ENCODE measurements at places on chromosomes 5 and 9. TPM values are rescaled to one million over a fixed set of nuclear protein-coding genes. Genes with fewer than 3 reads are reported as not detected.

The NUP155 gene
- 41.8 TPM for total RNA-seq

- H3K27me3 ChIP-seq, result no peaks in the 10 kb centered on the region
- peaks cover 9% of the 10 kb centered on the region for H3K36me3 ChIP-seq
- no peak overlapping the region for H3K27ac ChIP-seq
- H3K4me3 ChIP-seq, result no peak overlapping the region
- DNase-seq, result peak; percentile 8
Observed at GRCh38 chr5:96997265-96997859, 61.5 kb downstream of the LNPEP start.

DNA sequence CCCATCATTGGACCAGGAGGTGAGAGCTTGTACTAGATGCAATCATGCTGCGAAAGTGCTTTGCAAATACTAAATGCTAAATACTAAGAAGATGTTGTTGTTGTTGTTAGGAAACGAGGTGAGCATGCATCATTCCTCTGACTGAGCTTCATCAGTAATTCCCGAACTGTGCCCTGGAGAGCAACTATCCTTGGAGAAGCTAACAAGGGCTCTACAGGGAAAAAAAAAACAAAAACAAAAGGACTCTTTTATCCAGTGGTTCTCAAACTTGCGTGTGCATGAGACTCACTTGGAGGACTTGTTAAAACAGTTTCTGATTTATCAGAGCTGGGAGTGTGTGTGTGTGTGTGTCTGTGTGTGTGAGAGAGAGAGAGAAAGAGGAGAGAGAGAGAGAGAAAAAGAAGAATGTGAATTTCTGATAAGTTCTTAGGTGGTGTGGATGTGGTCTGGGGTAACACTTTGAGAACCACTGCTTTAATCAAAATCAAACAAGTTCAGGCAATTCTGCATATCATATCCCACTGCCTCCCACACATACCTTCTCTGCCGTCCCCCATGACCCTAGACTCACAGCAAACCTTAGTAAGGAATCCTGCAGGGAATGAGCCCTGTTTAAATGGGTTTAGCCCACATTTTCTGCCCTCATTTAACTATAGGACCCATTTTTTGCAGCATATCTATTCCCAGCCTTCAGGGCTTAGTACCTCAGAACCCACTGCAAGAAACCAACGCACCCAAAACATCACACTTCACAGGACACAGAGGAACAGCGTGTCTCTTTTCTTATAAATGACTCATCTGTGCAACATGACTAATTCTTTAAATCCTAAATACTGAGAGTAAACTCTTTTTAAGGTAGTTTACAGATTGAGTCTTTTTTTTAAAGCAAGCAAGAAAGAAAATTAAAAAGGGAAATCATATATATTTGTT lies 48.9 kb downstream of the PDE6A start:
- H3K4me3 ChIP-seq, result peak overlapping the region; percentile 12
- H3K27me3 ChIP-seq, result peaks cover 14% of the 10 kb centered on the region
- DNase-seq, result no peak
- H3K36me3 ChIP-seq, result no peaks in the 10 kb centered on the region

The GFI1B gene
- 0.12 TPM for total RNA-seq

GRCh38 chr9:120402741-120403542 lies 177.0 kb downstream of the CDK5RAP2 start:
- H3K4me1 ChIP-seq, result peaks cover 17% of the 10 kb centered on the region
- peaks cover 18% of the 10 kb centered on the region for H3K36me3 ChIP-seq
- DNase-seq, result no peak
- no peak overlapping the region for H3K27ac ChIP-seq
- no peak overlapping the region for H3K4me3 ChIP-seq
- no peaks in the 10 kb centered on the region for H3K27me3 ChIP-seq

DNA sequence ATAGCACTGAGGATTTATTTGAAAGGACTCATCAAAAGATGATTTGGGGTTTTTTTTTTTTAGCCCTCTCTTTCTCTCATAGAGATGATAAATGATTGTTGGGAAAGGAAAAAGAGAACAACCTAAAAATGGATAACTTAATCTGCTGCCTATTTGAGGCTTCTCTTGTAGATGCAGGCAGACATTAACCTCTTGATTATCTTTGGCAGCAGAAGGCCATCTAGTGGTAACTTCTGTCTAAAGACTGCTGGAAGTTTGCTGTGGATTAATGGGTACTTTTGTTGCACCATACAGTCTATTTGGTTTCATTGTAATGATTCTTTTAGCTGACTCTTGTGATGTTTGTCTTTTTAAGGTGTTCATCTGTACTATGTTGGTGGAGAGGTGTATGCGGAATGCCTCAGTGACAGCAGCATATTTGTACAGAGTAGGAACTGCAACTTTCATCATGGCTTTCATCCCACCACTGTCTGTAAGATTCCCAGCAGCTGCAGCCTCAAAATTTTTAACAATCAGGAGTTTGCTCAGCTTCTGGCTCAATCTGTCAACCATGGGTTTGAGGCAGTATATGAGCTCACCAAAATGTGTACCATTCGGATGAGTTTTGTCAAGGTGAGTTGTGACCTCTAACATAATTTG lies 18.8 kb downstream of the SMIM32 start:
- no peaks in the 10 kb centered on the region for H3K36me3 ChIP-seq
- no peaks in the 10 kb centered on the region for H3K27me3 ChIP-seq
- no peaks in the 10 kb centered on the region for H3K4me1 ChIP-seq
- no peak overlapping the region for H3K4me3 ChIP-seq
- H3K27ac ChIP-seq, result no peak overlapping the region

GRCh38 chr9:69093471-69094103 lies 58.0 kb downstream of the FXN start:
- no peaks in the 10 kb centered on the region for H3K27me3 ChIP-seq
- no peak for DNase-seq

- DNase-seq, result peak; percentile 74
- no peaks in the 10 kb centered on the region for H3K27me3 ChIP-seq
- peak overlapping the region; percentile 97 for H3K27ac ChIP-seq
Observed at GRCh38 chr5:76542887-76543690, 80.1 kb downstream of the F2RL2 start.

DNA sequence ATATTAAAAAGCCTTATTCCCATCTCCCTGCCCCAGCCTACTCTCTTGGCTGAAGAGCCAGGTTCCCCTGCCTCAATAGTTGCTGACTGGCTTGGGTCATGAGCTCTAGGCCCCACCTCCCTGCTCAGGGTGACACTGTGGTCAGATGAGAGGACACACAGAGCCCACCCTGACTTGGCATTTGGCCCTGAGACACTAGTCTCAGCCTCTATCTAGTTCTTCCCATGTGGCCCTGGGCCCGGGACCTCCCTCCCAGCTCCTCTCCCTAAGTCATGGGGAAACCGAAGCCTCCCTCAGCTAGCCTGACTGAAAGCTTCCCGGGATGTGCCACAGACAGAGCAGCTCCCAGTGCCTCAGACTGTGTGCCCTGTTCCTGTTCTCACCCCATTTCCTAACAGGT lies 5.8 kb upstream of the MYOZ3 start:
- H3K4me1 ChIP-seq, result no peaks in the 10 kb centered on the region
- H3K27me3 ChIP-seq, result no peaks in the 10 kb centered on the region
- H3K36me3 ChIP-seq, result no peaks in the 10 kb centered on the region
- H3K4me3 ChIP-seq, result no peak overlapping the region

- no peaks in the 10 kb centered on the region for H3K27me3 ChIP-seq
- H3K4me3 ChIP-seq, result no peak overlapping the region
- peak; percentile 23 for DNase-seq
Observed at GRCh38 chr5:118791926-118792734, 196.2 kb downstream of the DTWD2 start.

DNA sequence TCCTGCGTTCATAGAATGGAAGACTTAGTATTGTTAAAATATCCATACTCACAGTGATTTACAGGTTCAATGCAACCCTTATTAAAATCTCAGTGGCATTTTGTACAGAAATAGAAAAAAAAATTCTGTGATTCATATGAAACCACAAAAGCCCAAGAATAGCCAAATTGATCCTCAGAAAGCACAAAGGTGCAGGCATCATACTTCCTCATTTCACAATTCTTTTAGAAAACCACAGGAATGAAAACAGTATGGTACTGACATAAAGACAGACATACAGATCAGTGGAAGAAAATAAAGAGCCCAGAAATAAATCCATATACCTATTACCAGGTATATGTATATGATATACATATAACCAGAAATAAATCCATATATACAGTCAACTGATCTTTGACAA lies 86.8 kb upstream of the MEGF10 start:
- H3K27ac ChIP-seq, result no peak overlapping the region
- no peak overlapping the region for H3K4me3 ChIP-seq
- H3K36me3 ChIP-seq, result peaks cover 2% of the 10 kb centered on the region
- H3K27me3 ChIP-seq, result peaks cover 8% of the 10 kb centered on the region
- no peak for DNase-seq

DNA sequence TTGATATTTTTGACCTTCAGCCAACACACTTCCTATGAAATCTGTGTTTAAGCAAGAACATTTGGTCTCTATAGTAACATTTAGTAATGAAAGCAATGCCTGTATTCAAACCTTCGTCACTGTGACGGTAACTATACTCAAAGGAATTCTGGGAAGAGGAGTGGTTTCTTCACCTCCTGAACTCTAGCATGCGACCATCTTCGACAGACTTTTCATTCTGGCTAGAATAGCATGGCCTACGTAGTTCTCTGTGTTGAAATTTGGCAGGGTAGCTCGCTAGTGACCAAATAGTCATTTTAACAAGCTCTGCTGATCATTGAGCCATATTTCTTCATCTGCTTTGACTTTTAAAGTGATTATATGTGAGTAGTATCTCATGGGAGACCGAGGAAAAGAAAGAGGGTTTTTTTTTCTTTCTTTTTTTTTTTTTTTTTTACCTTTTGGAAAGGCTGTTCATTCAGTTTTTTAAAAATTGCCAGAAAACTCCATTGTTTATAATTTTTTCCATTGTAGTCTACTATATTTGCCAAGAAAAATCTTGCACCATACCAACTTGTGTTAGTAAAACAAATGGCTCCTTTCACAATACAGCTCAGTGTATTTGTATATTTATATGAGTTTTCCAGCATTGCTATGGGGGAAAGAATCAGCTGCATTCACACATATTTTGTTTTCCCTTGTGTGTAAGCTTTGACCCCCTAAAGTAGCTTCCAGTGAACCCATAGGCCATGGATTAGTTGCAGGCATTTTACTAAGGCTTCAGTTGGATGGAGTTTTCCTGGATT lies 166.8 kb downstream of the NNT start:
- no peak overlapping the region for H3K27ac ChIP-seq
- peaks cover 8% of the 10 kb centered on the region for H3K36me3 ChIP-seq
- peaks cover 11% of the 10 kb centered on the region for H3K27me3 ChIP-seq
- peaks cover 34% of the 10 kb centered on the region for H3K4me1 ChIP-seq
- no peak overlapping the region for H3K4me3 ChIP-seq

DNA sequence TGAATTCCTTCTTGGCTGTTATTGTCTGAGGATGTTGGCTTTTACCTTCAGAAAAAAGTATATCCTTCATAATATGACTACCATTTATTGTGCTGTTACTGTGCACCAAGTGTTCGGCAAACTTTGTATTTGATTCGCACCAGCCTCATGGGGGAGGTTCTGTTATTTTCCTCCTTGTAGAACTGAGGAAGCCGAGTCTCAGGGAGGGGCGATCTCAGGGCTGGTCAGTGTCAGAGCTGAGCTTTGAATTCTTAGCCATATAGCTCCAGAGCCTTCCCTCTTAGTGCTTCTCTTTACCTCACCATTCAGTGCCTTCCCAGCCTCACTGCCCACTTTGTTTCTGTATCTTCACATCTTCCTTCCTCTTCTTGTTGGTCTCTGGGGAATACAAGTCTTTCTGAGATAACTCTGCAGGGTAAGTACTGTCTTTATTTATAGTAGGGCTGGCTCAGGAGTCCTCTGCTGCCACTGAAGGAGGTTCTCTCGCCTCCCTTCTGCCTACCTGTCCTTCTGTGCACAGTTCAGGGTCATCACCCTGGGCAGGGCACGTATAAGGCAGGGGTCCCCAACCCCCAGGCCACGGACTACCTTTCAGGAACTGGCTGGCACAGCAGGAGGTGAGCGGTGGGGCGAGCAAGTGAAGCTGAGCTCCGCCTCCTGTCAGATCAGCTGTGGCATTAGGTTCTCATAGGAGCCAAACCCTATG lies 48.4 kb downstream of the GALNT10 start:
- H3K4me3 ChIP-seq, result no peak overlapping the region
- no peaks in the 10 kb centered on the region for H3K36me3 ChIP-seq
- H3K27me3 ChIP-seq, result no peaks in the 10 kb centered on the region

GRCh38 chr9:91085517-91086291 lies 276.0 kb downstream of the AUH start:
- H3K4me1 ChIP-seq, result peaks cover 50% of the 10 kb centered on the region
- no peak overlapping the region for H3K4me3 ChIP-seq
- no peaks in the 10 kb centered on the region for H3K27me3 ChIP-seq
- H3K27ac ChIP-seq, result no peak overlapping the region
- no peak for DNase-seq

- H3K4me1 ChIP-seq, result peaks cover 39% of the 10 kb centered on the region
- no peak overlapping the region for H3K4me3 ChIP-seq
- peak overlapping the region; percentile 65 for H3K27ac ChIP-seq
Observed at GRCh38 chr9:133340256-133340655, 4.3 kb upstream of the SURF6 start.

- H3K27me3 ChIP-seq, result no peaks in the 10 kb centered on the region
- no peak for DNase-seq
- H3K27ac ChIP-seq, result no peak overlapping the region
- H3K36me3 ChIP-seq, result peaks cover 1% of the 10 kb centered on the region
- H3K4me1 ChIP-seq, result no peaks in the 10 kb centered on the region
- H3K4me3 ChIP-seq, result no peak overlapping the region
Observed at GRCh38 chr5:147530530-147531389, 20.9 kb upstream of the DPYSL3 start.

The GPR151 gene
- total RNA-seq, result not detected

DNA sequence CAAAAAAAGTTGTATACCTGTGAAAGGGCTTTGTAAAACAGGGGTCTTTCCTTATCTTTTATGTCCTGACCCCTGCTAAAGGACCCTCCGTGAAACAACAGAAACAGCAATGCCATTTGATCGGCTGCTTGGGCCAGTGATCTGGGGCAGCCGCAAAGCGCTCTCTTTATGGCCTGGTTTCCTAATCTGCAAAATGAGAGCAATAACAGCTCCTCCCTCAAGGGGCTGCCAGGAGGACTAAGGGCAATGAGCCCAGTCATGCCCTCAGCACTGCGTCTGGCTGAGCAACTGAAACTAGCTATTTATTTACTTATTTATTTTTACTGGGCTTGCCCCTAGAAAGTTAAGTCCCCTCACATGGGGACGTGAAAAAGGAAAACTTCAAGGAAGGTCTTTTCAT lies 18.3 kb downstream of the CMBL start:
- no peaks in the 10 kb centered on the region for H3K36me3 ChIP-seq
- no peak for DNase-seq
- H3K4me1 ChIP-seq, result peaks cover 2% of the 10 kb centered on the region

- DNase-seq, result no peak
- H3K4me3 ChIP-seq, result no peak overlapping the region
- H3K4me1 ChIP-seq, result peaks cover 58% of the 10 kb centered on the region
Observed at GRCh38 chr9:98002808-98003207, 19.7 kb downstream of the ANP32B start.

The C5orf52 gene
- not detected for total RNA-seq

DNA sequence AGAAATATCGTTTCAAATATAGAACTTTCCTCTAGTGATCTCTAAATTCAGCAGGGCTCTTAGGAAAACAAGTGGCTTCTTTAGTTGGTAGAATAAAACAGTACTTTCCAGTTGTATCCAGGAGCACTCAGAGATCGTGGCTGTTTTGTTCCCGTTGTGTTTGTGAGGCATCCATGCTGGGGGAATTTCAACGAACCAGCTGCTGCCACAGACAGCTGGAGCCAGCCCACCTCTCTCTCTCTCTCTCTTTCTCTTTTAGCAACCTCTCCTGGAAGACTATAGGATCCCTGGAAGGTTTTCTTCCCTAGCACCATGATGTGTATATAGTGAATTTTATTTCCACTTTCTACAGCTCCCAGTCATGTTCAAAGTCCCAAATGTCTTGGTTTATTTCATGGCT lies 1116.0 kb upstream of the SEMA6A start:
- H3K4me3 ChIP-seq, result no peak overlapping the region
- H3K36me3 ChIP-seq, result no peaks in the 10 kb centered on the region
- no peaks in the 10 kb centered on the region for H3K4me1 ChIP-seq
- no peak overlapping the region for H3K27ac ChIP-seq
- H3K27me3 ChIP-seq, result no peaks in the 10 kb centered on the region
- DNase-seq, result no peak

All from activated T-cell treated with anti-CD3 and anti-CD28 coated beads, Interleukin-2, amount 50 U/mL, for 72 hours (primary cell).